Stimulated activated CD4-positive, alpha-beta T cell treated with anti-CD3 and anti-CD28 coated beads, Interleukin-12 subunit alpha, Interleukin-12 subunit beta, amount 100 ng/mL, for 4 hours (primary cell): ENCODE measurements at places on chromosomes 1 and 21.

- DNase-seq, result no peak
Observed at GRCh38 chr1:153429266-153430165, 13.2 kb downstream of the S100A7A start.

DNA sequence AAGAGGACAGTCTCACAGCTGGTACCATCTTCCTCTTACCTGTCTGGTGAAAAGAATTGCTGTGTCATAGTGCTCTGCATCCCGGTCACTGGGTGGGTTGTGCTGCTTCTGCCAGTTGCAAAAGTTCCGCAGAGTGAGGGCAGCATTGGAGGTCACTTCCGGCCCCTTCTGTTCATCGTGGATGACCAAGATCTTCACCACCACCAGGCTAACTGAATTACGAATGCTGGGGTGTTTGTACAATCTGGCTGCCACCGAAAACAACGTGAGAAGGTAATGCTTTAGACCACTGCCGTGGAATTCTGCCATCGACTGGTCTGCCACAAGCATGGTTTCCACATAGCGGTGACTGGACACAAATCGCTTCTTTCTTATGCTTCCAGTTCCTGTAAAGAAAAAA, 2.9 kb downstream of the ADAMTS1 start:
- no peak for DNase-seq

DNA sequence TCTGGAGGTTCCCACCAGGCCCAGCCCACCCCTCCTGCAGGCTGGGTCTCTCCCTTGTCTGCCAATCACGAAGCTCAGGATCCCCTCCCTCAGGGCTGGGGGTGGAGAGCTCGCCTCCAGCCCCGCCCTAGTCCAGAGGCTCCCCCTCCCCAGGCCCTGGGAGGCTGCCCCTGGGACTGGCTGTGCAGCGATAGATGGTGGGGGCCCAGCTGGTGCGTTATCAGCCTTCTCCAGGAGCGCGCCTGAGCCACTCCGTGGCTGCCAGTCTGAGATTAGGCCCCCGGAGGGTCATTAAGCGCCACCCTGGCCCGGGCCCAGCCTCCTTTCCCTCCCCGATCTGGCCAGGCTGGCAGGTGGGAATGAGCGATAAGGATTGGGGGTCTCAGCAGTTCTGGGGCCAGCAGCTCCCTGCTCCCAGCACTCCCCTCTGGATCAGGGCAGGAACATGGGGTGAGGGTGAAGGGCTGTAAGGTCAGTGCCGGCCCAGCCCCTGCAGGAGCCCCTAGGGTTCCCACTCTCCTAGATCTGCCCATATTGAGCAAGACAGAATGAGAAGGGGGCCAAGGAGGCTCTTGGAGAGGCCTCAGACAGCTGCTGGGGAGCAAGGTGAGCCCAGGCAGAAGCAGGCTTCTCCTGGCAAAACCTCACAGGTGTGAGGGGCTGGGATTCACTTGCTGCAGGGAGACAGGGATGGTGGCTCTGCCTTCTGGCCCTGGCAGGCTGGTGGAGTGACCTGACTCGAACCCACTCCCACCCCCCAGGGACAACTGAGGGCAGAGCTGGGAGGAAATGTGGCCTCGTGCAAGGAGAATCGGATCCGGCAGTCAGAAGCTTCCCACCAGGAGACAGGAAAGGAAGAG, 8.5 kb downstream of the PDZK1IP1 start:
- DNase-seq, result no peak

- peak; percentile 20 for DNase-seq
Observed at GRCh38 chr1:45299981-45300668, 26.6 kb upstream of the HPDL start.

DNA sequence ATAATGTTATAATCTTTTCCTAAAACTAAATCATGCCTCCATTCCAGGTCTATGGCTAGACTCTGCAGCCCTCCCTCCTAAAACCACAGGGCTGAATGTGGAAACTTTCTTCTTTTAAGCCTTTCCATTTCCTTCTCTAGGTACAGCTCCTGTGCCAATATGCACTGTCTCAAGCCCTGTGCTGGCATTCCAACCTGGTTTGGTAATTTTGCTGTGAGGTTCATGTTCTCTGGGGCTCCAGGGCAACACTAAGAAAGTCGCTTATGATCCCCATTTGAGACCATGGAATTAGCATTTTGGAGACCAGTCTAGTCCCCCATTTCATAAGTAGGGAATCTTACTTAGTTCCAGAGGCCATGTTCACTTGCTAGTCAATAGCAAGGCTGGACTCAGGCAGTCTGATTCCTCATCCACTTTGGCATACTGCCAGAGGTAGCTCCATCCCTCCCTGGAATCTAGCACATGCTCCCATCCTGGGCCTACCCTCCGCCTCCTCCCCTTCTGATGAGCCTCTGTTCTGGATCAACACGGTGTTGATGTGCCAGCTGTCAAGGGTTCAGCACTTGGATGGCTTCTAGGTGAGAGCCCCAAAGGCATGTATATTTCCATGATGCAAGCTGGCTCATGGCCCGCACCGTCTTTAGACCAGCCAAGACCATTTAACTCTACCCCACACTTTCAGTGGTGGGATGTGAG, 36.5 kb downstream of the ZMYND12 start:
- DNase-seq, result no peak

DNA sequence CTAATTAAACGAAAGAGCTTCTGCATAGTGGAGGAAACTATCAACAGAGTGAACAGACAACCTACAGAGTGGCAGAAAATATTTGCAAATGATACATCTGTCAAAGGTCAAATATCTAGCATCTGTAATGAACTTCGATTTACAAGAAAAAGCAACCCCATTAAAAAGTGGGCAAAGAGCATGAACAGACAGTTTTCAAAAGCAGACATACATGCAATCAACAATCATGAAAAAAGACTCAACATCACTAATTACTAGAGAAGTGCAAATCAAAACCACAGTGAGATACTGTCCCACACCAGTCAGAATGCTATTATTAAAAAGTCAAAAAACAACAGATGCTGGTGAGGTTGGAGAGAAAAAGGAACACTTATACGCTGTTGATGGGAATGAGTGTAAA, 103.2 kb downstream of the MAGI3 start:
- DNase-seq, result no peak

DNA sequence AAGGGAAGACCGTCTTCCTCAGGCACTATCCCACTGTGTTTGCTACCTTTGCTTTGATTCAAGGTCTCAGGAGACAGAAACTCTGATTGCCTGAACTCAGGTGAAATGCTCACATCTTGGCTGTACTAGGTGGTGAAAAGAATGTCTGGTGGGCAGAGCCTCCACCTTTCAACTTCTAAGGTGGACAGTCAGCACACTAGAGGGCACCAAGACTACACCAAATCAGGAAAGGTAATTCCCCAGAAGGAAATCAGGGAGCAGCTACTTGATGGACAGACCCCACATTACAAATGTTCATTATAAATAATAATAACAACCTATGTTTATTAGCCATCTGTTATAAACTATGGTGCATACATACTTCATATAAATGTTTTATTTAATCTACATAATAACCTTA, 220.9 kb downstream of the ATG4C start:
- no peak for DNase-seq

GRCh38 chr1:154756793-154757548, 113.1 kb downstream of the KCNN3 start:
- no peak for DNase-seq

DNA sequence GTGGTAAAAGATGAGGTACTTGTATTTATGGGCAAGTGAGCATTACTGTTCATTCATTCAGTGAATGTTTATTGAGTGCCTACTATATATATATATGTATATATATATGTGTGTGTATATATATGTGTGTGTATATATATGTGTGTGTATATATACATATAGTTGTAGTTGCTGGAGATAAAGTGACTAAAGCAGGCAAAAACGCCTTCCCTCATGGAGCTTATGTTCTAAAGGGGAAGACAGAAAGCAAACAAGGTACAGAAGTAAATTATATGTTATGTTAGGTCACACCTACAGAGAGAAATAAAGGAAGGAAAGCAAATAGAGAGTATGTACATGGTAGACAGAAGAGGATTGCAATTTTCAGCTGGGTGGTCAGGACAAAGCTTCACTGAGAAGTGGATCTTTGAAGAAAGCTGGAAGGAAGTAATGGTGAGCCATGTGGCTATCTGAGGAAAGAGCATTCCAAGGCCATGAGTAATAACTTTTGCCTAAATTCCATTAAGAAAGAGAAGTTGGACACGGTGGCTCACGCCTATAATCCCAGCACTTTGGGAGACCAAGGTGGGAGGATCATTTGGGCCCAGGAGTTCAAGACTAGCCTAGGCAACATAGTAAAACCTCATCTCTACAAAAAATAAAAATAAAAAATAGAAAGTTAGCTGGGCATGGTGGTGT, 33.5 kb upstream of the KLF17 start:
- DNase-seq, result no peak

GRCh38 chr1:37186246-37186756, 152.0 kb upstream of the GRIK3 start:
- DNase-seq, result no peak

GRCh38 chr1:221751226-221751887, 9.5 kb upstream of the DUSP10 start:
- no peak for DNase-seq

DNA sequence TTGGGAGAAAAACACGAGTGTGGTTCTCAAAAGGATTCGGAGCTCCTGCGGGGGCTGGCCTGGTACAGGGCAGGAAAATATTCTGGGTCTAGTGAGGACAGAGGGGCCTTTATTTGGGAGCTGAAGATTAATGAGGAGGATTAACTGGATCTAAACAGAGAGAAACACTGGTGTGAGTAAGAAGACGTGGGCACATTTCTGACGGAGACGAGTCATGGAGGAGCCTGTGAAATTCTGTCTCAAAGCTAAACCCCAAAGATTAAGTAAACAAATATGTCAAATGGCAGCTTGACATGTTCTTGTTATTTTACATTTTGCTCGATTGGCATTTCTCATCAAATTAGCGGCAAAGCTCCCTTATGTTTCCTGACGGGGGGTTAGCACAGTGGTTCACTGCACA, 12.8 kb downstream of the PROK1 start:
- no peak for DNase-seq

GRCh38 chr21:27740084-27740483, 773.2 kb upstream of the ADAMTS5 start:
- DNase-seq, result no peak

DNA sequence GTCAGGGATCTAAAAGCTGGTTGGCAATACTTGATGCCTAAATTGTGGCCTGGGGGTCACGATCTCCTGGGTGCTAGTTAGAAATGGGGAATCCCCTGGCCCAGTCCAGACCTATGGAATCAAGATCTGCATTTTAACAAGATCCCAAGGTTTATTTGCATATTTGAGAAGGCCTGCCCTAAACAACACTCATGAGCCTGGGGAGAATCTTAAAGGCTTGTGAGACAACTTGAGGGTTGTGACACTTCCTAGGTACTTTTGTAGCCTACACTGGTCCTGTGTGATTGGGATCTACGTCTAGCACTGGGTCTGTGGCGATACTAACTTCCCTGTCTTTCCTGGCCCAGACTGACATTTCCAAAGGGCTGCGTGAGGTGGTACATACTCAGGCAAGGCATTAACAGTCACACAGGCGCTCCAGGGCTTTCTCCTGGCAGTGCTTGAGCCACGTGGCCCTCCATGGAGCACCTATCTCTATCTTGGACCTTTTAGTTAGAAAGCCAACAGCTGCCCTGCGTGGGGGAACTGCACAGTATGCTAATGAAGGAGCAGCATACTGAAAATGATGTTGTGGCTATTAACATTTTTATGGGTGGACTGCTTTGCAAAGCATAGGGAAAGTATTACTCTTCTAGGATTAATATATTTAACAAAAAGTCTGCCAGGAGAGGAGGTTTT, 263.1 kb downstream of the ST6GALNAC3 start:
- no peak for DNase-seq

- no peak for DNase-seq
Observed at GRCh38 chr21:37257511-37257966, 9.6 kb downstream of the VPS26C start.

DNA sequence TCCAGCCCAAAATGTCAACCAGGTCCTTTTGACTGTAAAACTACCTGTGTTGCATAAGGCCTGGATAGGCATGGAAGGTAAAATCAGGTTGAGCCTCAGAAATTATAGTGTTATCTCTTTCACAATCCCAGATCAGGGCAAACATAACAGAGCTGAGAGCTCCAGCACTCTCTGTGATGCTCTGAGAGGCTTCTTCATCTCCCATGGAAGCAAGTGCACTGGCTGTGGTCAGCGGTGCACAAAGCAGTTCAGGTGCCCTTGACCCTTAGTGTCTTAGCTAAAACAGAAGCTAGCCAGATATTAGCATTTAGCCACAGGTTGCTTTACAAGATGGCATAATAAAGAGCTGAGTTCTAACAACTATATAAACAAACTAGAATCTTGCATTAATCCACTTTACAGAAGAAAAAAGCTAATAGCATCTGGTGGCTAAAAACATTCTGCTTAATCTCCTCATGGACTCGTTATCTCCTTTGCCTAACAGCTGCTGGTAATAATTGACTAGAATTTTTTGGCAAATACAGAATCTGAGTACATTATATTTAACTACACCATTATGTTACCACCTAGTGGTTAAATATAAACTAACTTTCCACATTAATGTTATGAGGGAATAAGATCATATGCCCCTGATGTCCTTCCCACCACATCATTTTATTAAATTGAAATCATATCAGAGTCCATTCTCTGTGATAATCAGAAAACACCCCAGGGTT, 25.6 kb upstream of the POGK start:
- no peak for DNase-seq

- DNase-seq, result no peak
Observed at GRCh38 chr1:212557739-212558692, 50.5 kb upstream of the ATF3 start.

DNA sequence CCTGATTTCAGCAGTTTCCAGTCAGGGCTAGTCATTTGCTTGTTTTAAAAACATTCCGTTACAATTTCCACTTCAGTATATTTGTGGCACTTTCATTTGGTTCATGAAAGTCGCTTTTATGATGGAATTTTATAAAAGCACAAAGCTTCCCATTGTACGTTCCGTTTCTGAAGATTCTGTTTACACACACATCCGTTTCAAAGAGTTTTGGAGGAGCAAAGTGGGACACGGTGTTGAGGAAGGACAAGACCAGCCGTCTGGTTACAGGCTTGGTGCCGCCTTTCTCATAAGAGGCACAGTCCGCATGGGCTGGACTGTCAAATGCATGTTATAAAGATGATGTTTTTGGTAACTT, 60.3 kb downstream of the FAAP20 start:
- DNase-seq, result no peak

GRCh38 chr1:61979729-61980128, 214.9 kb upstream of the L1TD1 start:
- no peak for DNase-seq

- DNase-seq, result no peak
Observed at GRCh38 chr1:71510725-71511124, 429.9 kb upstream of the ZRANB2 start.
